Inflammatory macrophage treated with lipopolysaccharide for 1 hour (primary cell): ENCODE measurements at places on chromosomes 12 and 14.

DNA sequence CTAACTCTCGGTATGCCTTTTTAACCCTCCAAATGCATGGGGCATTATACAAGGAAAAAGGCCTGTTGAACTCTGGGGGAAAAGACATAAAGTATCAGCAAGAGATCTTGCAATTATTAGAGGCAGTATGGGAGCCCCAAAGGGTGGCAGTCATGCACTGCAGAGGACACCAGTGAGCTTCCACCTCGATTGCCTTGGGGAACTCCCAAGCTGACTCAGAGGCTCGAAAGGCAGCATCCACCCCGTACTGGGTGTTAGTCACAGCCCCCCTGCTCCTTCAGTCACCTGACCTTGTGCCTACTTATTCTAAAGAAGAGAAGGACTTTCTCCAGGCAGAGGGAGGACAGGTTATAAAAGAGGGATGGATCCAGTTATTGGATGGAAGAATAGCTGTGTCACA lies 781.4 kb upstream of the TMEM132C start:
- no peak for DNase-seq

GRCh38 chr14:54713379-54713778 lies 146.5 kb downstream of the SAMD4A start:
- no peak for DNase-seq

DNA sequence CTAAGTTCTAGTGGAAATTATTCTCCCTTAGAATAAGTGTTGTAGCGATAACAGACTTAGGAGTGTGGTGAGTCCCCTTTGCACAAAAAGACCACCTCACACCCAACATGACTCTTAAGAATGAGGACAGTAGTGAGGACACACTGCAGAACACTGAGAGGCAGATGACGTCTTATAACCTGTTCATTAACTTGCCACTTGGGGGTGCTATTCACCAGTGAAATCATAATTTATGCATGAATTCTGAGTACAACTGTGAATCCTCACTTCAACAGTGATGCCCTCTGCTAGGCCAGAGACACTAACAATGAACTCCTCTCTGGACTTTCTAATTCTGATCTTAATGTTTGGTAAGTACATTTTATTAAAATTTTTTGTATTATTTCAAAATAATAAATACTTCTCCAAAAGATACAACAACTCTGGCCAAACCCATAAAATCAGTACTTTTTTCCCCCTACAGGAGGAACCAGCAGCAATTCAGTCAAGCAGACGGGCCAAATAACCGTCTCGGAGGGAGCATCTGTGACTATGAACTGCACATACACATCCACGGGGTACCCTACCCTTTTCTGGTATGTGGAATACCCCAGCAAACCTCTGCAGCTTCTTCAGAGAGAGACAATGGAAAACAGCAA lies 274.7 kb downstream of the DAD1 start:
- peak; percentile 86 for DNase-seq

- DNase-seq: peak; percentile 8
These were observed 48.5 kb downstream of the SAV1 start for GRCh38 chr14:50619569-50620141.

DNA sequence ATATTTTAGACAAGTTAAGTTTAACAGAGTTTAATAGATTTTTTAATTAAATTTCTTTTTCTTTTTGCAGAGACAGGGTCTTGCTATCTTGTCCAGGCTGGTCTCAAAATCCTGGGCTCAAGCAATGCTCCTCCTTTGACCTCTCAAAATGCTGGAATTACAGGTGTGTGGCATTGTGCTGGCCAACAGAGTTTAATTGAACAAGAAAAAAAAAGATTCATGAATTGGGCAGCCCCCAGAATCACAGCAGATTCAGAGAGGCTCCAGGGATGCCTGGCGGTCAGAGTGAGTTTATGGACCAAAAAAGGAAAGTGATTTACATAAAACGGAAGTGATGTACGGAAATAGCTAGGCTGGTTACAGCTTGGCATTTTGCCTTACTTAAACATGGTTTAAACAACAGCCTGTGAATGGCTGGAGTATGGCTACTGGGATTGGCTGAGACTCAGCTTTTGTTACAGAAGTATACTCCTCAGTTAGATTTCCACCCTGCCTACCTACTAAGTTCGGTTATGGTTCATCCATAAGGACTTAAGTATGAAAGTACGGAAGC lies 14.5 kb upstream of the TESPA1 start:
- peak; percentile 61 for DNase-seq

DNA sequence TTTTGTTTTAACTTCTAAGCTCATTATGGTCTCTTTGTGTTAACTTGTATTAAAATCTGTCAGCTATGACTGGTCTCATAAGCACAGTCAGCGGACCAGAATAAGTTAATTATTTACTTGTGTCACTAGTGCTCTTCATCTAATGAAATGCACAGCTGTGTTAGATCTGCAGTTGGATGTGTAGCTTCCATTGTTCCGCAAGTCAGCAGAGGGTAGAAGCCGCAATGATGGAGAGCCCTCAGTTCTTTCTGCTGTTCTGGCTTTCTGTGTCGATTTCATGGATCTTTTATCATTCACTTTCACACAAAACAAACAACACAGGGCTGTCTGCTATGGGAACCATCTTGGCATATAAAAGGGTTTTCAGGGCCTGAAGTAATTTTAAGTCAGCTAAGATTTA lies 89.3 kb upstream of the RFX4 start:
- no peak for DNase-seq

DNA sequence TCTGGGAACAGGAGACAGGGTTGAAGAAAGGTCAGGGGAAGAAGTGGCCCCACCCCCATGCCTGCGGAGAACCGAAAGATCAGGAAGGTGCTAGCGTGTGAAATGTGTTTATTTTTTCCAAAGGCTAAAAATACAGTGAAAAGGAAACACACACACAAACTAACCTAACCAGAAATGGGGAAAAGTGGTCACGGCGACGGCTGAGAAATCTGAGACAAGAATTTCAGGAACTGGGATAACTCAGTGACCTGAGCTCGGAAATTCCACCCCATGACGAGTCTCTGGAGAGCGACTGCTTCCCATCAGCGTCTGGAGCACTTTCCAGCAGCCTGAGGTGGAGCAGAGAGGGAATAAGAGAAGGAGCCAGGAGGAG lies 16.6 kb upstream of the RND1 start:
- DNase-seq: peak; percentile 53

DNA sequence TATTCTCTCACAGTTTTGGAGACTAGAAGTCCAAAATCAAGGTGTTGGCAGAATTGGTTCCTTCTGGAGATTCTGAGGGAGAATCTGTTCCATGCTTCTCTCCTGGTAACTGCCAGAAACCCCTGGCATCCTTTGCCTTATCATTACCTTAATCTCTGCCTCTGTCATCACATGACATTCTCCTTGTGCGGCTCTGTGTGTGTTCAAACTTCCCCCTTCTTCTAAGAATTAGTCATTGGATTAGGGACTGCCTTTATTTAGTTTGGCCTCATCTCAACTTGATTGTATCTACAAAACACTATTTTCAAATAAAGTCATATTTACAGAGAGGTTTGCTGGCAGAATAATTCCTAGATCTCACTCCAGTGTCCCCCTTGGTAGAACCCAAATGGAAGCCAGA lies 68.9 kb downstream of the ZNF641 start:
- DNase-seq: no peak

GRCh38 chr12:108591267-108591980 lies 6.5 kb downstream of the TMEM119 start:
- no peak for DNase-seq
